Large intestine (tissue), 12 donors: ENCODE measurements at places on chromosomes 2 and 18.

DNA sequence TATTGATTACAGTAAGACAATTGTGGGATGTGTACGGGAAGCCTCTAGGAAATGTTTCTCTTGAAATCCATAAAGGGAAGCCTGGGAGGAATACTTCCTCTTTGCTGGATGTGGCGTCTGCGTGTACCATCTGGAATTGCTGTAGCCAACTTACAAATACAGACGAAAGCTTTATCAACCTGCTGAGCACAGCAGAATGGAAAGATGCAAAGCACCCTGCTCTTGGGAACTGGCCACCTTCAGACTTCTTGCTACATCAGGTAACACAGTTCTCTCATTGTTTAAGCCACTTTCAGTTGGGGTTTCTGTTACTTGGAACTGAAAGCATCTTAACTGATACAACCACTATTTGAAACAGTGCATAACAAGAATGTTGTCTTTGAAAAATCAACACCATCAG is 213.8 kb downstream of the HRH4 start:
- H3K4me3 ChIP-seq = no peak overlapping the region
- DNase-seq = no peak
- no peak overlapping the region for H3K27ac ChIP-seq
- H3K36me3 ChIP-seq = no peaks in the 10 kb centered on the region
- no peaks in the 10 kb centered on the region for H3K4me1 ChIP-seq
- peaks cover 2% of the 10 kb centered on the region for H3K27me3 ChIP-seq

GRCh38 chr18:75037689-75037955 is 171.3 kb downstream of the PTGR3 start:
- H3K27me3 ChIP-seq = no peaks in the 10 kb centered on the region
- H3K27ac ChIP-seq = peak overlapping the region; percentile 76
- no peak overlapping the region for H3K4me3 ChIP-seq
- DNase-seq = no peak
- no peaks in the 10 kb centered on the region for H3K36me3 ChIP-seq
- peaks cover 6% of the 10 kb centered on the region for H3K4me1 ChIP-seq

DNA sequence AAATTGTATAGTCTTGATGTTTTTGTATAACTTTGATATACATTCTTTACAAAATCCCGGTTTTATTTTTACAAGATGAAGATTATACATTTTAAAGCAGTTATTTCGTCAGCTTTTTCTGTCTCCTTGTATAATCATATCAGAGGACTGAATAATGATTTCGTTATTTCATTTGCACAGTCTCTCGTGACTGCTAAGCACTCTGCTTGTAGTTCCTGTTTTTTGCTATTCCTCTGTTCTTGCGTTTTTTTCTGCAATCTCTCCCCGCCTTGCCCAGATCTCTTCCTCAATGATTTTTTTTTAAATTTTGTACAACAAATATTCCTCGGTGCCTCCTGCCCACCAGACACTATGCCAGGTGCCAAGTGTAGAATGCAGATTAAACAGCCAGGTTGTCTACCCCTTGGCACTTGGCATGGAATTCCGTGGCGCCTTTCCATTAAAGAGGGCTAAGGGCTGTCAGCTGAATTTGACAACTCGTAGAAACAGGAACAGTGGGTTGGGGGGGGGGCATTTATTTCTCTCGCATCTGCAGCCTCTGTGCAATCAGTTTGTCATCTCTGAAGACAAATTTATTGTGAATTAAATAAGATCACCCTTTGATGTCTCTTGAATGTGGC is 69.6 kb downstream of the KLHL29 start:
- H3K4me1 ChIP-seq = no peaks in the 10 kb centered on the region
- H3K4me3 ChIP-seq = no peak overlapping the region
- peaks cover 2% of the 10 kb centered on the region for H3K27me3 ChIP-seq

GRCh38 chr2:109049022-109049421 is 60.0 kb upstream of the EDAR start:
- no peaks in the 10 kb centered on the region for H3K36me3 ChIP-seq
- H3K4me3 ChIP-seq = no peak overlapping the region
- H3K27me3 ChIP-seq = no peaks in the 10 kb centered on the region

GRCh38 chr2:198060277-198060676 is 255.9 kb downstream of the PLCL1 start:
- H3K27ac ChIP-seq = no peak overlapping the region
- H3K36me3 ChIP-seq = no peaks in the 10 kb centered on the region
- H3K4me3 ChIP-seq = no peak overlapping the region
- H3K4me1 ChIP-seq = no peaks in the 10 kb centered on the region
- H3K27me3 ChIP-seq = peaks cover 6% of the 10 kb centered on the region

DNA sequence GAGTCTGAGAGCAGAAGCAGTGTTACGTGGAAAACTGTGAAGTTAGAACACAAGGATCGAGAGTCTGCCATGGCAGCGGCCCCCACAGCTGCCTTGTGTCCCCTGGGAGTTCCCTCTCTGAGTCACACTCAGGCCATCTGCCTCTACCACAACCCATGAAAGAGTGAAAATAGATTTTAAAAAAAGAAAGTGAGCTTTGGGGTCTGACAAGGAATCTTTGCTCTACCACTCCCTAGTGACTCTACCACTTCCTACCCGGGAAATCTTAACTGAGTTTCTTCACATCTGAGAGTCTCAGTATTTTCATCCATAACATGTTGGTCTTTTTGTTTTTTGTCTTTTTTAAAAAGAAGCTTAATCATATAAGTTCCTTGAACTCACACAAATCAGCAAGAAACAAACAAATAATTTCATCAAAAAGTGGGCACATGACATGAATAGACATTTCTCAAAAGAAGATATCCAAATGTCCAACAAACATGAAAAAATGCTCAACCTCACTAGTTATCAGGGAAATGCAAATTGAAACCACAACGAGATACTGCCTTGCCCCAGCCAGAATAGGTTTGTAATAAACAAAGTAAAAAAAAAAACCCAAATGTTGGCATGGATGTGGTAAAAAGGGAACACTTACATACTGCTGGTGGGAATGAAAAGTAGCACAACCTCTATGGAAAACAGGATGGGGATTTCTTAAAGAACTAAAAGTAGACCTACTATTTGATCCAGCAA is 2.4 kb upstream of the MSGN1 start:
- peaks cover 12% of the 10 kb centered on the region for H3K27me3 ChIP-seq
- DNase-seq = no peak
- no peak overlapping the region for H3K4me3 ChIP-seq
- no peaks in the 10 kb centered on the region for H3K36me3 ChIP-seq
- no peak overlapping the region for H3K27ac ChIP-seq
- H3K4me1 ChIP-seq = no peaks in the 10 kb centered on the region
